ENCODE measurements at places on chromosomes 11 and 22. TPM values are rescaled to one million over a fixed set of nuclear protein-coding genes. Genes with fewer than 3 reads are reported as not detected.

The C11orf91 gene
- not detected for polyA plus RNA-seq

The RIC3 gene
- polyA plus RNA-seq, result 1.4 TPM

The MS4A3 gene
- polyA plus RNA-seq, result not detected

The IL18 gene
- 74.0 TPM for polyA plus RNA-seq

The FGF3 gene
- polyA plus RNA-seq, result not detected

The LRRC10B gene
- polyA plus RNA-seq, result 2.6 TPM

The MGAT3 gene
- polyA plus RNA-seq, result 12.7 TPM

- no peak overlapping the region for H3K27ac ChIP-seq
- H3K4me1 ChIP-seq, result no peaks in the 10 kb centered on the region
- peak; percentile 59 for DNase-seq
- no peak overlapping the region for H3K4me3 ChIP-seq
- no peaks in the 10 kb centered on the region for H3K36me3 ChIP-seq
Observed at GRCh38 chr11:92357344-92357743, 132.7 kb downstream of the FAT3 start.

GRCh38 chr11:125773516-125773915, 5.1 kb downstream of the PATE2 start:
- H3K4me3 ChIP-seq, result no peak overlapping the region
- DNase-seq, result no peak
- peaks cover 2% of the 10 kb centered on the region for H3K27me3 ChIP-seq

DNA sequence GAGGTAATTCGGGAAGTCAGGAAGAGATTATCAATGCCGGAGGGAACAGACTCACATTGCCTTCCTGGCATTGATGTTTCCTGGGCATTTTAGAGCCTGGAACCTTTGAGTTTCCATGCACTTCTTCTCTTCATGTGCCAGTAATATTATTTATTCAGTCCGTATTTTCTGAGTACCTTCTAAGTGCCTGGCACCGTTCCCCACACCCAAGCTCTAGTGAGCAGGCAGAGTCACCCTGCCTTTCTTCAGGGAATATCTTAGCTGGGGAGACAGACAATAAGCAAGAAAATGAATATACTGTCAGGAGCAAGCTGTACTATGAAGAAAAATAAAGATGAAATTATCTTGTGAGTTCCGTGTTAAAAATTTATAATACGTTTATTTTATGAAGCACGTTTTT, 136.2 kb upstream of the SEZ6L start:
- H3K36me3 ChIP-seq, result no peaks in the 10 kb centered on the region
- no peak overlapping the region for H3K27ac ChIP-seq
- no peak overlapping the region for H3K4me3 ChIP-seq
- H3K4me1 ChIP-seq, result no peaks in the 10 kb centered on the region
- no peaks in the 10 kb centered on the region for H3K27me3 ChIP-seq

- H3K27me3 ChIP-seq, result peaks cover 40% of the 10 kb centered on the region
- no peak overlapping the region for H3K27ac ChIP-seq
- H3K4me1 ChIP-seq, result no peaks in the 10 kb centered on the region
- no peak overlapping the region for H3K4me3 ChIP-seq
- DNase-seq, result no peak
Observed at GRCh38 chr11:117882311-117882905, 6.0 kb upstream of the FXYD6 start.

- no peak overlapping the region for H3K27ac ChIP-seq
- H3K4me1 ChIP-seq, result no peaks in the 10 kb centered on the region
- H3K36me3 ChIP-seq, result peaks cover 74% of the 10 kb centered on the region
- H3K27me3 ChIP-seq, result no peaks in the 10 kb centered on the region
- no peak for DNase-seq
- no peak overlapping the region for H3K4me3 ChIP-seq
Observed at GRCh38 chr11:66272596-66272995, 4.2 kb downstream of the RAB1B start.

- H3K4me1 ChIP-seq, result no peaks in the 10 kb centered on the region
- no peak for DNase-seq
- no peak overlapping the region for H3K4me3 ChIP-seq
Observed at GRCh38 chr11:73239571-73240189, 21.6 kb downstream of the P2RY2 start.

- DNase-seq, result peak; percentile 85
- H3K4me1 ChIP-seq, result no peaks in the 10 kb centered on the region
- H3K27me3 ChIP-seq, result no peaks in the 10 kb centered on the region
- no peak overlapping the region for H3K4me3 ChIP-seq
Observed at GRCh38 chr22:21646608-21647590, 4.8 kb downstream of the SDF2L1 start.

- no peak overlapping the region for H3K27ac ChIP-seq
- H3K27me3 ChIP-seq, result no peaks in the 10 kb centered on the region
- peak; percentile 72 for DNase-seq
- no peaks in the 10 kb centered on the region for H3K4me1 ChIP-seq
Observed at GRCh38 chr22:23128269-23129108, 13.3 kb downstream of the RSPH14 start.

DNA sequence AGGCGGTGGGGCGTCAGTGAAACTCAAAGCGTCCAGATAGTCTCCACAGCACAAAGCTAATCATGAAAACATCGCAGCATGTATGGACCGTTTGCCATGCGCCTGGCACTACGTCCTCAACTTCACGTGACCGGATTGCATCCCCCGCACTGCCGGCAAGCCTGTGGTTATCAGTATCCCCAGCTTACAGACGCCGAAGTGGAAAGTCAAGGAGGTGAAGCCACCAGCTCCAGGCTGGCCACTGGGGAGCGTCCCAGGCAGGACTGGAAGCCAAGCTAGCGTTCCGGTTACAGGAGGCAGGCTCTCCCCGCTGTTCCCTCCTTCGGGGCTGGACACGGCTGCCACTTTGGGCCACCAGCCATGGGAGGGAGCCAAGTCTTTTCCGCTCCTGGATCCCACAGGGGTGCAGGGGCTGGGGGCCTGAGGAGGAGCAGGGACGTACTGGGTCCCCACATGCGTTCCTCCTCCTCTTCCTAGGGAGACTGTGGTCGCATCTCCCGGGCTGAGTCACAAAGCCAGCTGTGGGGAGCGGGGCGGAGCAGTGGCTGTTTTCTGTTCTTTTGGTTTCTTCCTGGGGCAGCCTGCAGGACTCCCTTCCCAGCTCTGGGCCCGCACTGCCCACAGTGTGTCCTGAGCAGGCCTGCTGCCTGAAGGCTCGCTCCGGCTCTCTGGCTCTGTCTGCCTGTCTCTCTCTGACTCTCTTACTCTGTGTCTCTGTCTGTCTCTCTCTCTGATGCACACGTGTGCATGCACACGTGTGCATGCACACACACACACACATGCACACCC, 4.3 kb upstream of the OSBPL5 start:
- no peaks in the 10 kb centered on the region for H3K36me3 ChIP-seq
- DNase-seq, result peak; percentile 12
- peaks cover 6% of the 10 kb centered on the region for H3K27me3 ChIP-seq
- peak overlapping the region; percentile 42 for H3K27ac ChIP-seq
- peaks cover 3% of the 10 kb centered on the region for H3K4me1 ChIP-seq

GRCh38 chr11:2127482-2128129, 11.6 kb downstream of the IGF2 start:
- no peaks in the 10 kb centered on the region for H3K4me1 ChIP-seq
- no peaks in the 10 kb centered on the region for H3K36me3 ChIP-seq
- no peaks in the 10 kb centered on the region for H3K27me3 ChIP-seq
- no peak for DNase-seq

DNA sequence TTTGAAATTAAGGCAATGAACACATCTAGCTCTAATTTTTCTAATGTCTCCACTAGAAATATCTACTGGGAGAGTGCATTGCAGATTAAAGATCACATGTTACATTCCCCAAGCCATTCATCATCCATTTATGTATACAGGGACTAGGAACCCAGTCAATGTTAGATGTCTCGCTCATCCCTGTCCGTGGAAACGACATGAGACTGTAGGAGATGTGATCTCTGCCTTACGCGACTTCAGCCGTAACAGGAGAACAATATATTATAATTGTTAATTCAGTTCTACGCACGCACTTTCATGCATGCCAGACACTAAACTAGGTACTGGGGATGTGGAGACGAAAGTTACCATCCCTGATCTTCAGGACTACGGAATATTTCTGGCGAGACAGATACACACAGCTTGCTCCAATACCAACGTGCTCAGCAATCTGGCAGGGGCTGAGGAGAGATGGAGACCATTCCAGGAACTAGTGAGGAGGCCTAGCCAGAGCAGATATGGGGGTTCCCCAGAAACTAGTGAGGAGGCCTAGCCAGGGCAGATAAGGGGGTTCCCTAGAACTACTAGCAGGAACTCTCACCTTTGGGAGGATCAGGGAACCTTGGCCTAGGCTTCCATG, 706 bp downstream of the DCPS start:
- peak overlapping the region; percentile 73 for H3K4me3 ChIP-seq
- no peak for DNase-seq
- peaks cover 2% of the 10 kb centered on the region for H3K4me1 ChIP-seq
- peak overlapping the region; percentile 88 for H3K27ac ChIP-seq
- no peaks in the 10 kb centered on the region for H3K36me3 ChIP-seq
- no peaks in the 10 kb centered on the region for H3K27me3 ChIP-seq

DNA sequence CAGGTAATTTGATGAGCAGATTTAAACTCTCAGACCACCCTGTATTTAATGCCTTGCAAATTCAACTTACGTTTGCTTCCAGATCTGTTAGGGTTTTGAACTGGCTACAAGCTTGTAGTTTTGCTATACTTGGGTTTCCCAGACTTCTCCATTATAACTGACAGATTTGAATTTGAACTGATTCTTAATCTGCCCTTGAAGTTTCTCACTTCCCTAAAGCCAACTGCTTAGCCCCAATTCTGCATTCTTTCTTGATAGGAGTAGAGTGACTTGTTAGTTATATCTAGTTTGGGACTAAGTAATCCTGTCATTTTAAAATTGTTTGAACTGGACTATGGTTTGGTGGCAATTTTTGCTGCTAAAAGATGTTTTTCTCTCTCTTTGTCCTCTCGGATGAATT, 9.7 kb downstream of the LAYN start:
- no peaks in the 10 kb centered on the region for H3K4me1 ChIP-seq
- DNase-seq, result no peak
- no peak overlapping the region for H3K27ac ChIP-seq
- no peak overlapping the region for H3K4me3 ChIP-seq

DNA sequence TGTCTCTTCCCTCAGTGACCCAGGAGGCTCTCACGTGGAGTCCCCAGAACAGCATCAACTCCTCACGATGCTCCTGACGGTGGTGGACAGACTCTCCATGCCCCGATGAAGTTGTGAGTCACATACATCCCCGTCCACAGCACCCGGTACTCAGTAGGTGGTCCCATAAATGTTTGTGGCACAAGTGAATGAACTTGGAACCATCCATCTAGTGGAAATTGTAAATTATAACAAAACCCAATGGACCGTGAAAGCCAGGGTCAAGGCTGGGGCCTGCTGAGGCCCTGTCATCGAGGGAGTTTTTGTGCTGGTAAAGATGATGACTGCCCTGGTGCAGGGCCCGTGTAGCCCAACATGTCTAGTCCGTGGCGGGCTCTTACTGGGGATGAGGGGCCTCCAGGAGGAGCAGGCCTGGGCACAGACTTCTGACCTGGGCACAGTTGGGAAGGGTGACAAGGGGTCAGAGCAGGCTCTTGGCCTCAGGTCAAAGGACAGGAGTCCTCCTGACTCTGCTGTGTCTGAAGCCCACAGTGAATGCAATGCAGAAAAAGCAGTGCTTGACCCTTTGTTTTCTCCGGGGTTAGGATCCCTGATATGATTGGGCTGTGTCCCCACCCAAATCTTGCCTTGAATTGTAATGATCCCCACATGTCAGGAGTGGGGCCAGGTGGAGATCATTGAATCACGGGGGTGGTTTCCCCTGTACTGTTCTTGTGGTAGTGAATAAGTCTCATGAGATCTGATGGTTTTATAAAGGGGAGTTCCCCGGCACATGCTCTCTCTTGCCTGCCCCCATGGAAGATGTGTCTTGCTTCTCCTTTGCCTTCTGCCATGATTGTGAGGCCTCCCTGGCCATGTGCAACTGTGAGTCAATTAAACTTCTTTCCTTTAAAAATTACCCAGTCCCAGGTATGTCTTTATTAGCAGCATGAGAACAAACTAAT, 20.0 kb upstream of the SMIM38 start:
- no peaks in the 10 kb centered on the region for H3K36me3 ChIP-seq
- H3K4me1 ChIP-seq, result no peaks in the 10 kb centered on the region
- no peak overlapping the region for H3K4me3 ChIP-seq
- H3K27me3 ChIP-seq, result no peaks in the 10 kb centered on the region
- DNase-seq, result no peak

GRCh38 chr11:57464539-57465181, 4.3 kb downstream of the RTN4RL2 start:
- H3K4me3 ChIP-seq, result no peak overlapping the region
- no peak for DNase-seq
- H3K4me1 ChIP-seq, result peaks cover 9% of the 10 kb centered on the region
- peaks cover 70% of the 10 kb centered on the region for H3K27me3 ChIP-seq
- H3K27ac ChIP-seq, result no peak overlapping the region

DNA sequence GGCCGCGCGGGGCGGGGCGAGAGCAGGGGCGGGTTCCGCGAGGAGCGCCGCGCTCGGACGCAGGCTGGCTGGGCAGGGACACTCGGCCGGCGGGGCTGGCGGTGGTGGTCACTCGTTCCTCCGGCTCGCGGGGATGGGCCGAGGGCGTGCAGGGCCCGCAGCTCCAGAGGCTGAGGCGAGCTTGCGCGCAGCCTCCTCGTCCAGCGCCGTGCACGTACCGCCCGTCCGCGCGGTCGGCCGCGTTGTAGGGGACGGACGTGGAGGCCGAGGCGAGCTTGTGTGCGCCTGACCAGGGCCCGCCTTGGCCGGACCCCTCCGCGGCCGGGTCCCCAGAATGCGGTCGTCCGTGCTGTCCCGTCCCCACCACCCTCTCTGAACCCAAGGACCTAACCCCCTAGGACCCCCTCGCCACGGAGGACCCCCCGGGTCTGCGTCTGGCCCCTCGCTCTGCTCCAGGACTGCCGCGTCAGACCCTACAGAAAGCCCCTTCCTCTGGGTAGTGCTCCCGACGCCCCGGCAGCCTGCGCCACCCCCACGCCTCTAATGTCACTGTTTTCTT, 569 bp upstream of the YPEL1 start:
- H3K27ac ChIP-seq, result no peak overlapping the region
- H3K27me3 ChIP-seq, result no peaks in the 10 kb centered on the region
- DNase-seq, result no peak
- H3K4me3 ChIP-seq, result peak overlapping the region; percentile 13
- no peaks in the 10 kb centered on the region for H3K36me3 ChIP-seq

- no peak overlapping the region for H3K4me3 ChIP-seq
- H3K4me1 ChIP-seq, result peaks cover 2% of the 10 kb centered on the region
- no peaks in the 10 kb centered on the region for H3K36me3 ChIP-seq
- H3K27me3 ChIP-seq, result no peaks in the 10 kb centered on the region
- no peak for DNase-seq
- peak overlapping the region; percentile 56 for H3K27ac ChIP-seq
Observed at GRCh38 chr11:75632450-75632849, 36.4 kb downstream of the MAP6 start.
